Ovary (tissue), 10 donors: ENCODE measurements at places on chromosomes 1 and 21. TPM values are rescaled to one million over a fixed set of nuclear protein-coding genes. Genes with fewer than 3 reads are reported as not detected.

DNA sequence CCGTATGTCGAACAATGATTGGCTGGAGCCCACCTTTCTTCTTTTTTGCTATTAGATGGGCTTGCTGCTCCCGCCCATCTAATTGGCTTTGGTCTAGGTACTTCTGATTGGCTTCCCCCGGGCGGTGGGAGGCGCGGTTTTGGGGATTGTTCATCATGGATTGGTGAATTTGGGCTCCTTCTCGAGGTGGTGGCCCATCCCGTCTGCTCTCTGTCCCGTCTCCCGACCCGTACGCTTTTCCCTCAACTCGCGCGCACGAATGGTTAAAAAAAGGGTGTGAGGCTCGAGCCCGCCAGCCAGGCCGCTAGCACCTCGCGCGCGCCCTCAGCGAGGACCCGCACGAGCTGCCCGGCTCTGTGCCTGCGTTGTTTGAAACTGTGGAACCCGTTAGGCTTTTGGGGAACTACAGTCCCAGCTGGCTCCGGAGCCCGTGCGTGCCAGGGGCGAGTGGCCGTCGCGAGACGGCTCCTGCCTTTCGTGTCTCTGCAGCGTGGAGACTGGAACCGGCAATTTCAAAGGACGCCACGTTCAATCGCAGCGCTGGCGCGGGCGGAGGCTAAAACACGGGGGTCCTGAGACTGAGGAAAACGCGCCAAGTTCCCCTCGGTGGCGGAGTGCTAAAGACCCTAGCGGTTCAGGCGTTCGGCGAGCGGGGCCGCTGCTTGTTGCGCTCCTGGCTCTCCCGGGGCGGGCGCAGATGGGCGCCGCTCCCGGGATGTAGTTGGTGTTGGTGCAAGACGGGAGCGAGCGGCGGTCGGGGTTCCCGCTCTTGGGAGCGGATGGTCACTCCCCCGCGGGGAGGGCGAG is at the start of gene USP1:
TSS of gene USP1 (plus strand) at position 584 of the 807 bp plus-strand sequence. CDS start 2,819 bp downstream, outside the sequence.
- peak within 1 kb of the TSS; percentile 88 for H3K4me3 ChIP-seq
- no peaks in the 10 kb centered on the region for H3K36me3 ChIP-seq
- peaks cover 2% of the 10 kb centered on the region for H3K4me1 ChIP-seq
- H3K27me3 ChIP-seq, result no peaks in the 10 kb centered on the region
- peak within 1 kb of the TSS; percentile 84 for H3K27ac ChIP-seq

DNA sequence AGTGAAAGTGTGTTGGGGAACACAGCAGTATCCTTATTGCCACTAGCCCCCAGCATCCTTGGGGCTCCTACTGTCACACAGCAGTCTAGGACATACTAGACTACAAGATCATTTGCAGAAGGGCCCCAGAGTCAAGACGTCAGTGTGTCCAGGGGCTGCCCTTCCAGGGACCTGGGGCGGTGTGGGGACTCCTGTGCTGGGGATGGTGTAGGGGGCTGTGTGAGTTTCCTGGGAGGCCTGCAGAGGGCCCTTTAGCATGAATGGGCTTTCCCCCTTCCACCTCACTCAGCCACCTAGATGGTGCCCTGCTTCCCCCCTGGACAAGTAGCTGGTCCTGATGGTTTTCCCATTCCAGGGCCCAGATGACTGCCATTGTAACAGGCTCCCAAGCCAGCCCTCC is 17.5 kb upstream of the KIF21B start:
- H3K27ac ChIP-seq, result no peak overlapping the region
- no peaks in the 10 kb centered on the region for H3K27me3 ChIP-seq
- DNase-seq, result no peak
- no peaks in the 10 kb centered on the region for H3K4me1 ChIP-seq
- no peaks in the 10 kb centered on the region for H3K36me3 ChIP-seq

GRCh38 chr1:207279652-207280051 is 41.8 kb upstream of the CD55 start:
- H3K36me3 ChIP-seq, result no peaks in the 10 kb centered on the region
- H3K4me1 ChIP-seq, result peaks cover 7% of the 10 kb centered on the region
- H3K27me3 ChIP-seq, result no peaks in the 10 kb centered on the region
- H3K4me3 ChIP-seq, result no peak overlapping the region
- DNase-seq, result no peak
- H3K27ac ChIP-seq, result no peak overlapping the region

- no peak overlapping the region for H3K27ac ChIP-seq
- no peaks in the 10 kb centered on the region for H3K27me3 ChIP-seq
- H3K36me3 ChIP-seq, result no peaks in the 10 kb centered on the region
- H3K4me1 ChIP-seq, result no peaks in the 10 kb centered on the region
- H3K4me3 ChIP-seq, result no peak overlapping the region
Measured at GRCh38 chr21:22791986-22792560, 1793.9 kb downstream of the NCAM2 start.

DNA sequence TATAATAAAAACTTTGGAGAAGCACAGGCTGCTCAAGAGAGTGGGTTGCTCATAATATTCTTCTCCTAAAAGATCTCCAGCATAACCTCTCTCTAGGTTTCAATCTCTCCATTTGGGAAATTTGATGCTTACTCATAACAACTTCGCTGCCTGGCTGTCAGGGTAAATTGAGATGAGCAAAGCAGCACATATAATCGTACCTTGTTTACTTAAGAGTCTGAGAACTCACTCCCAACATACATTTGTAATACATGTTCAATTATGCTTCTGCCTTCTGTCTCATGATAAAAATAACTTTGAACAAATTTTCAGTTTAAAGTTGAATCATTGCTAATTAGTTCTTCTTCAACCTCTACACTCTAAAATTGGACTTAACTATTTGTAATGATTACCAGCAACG is 68.9 kb downstream of the DUSP10 start:
- no peak overlapping the region for H3K27ac ChIP-seq
- no peak overlapping the region for H3K4me3 ChIP-seq
- no peaks in the 10 kb centered on the region for H3K4me1 ChIP-seq
- H3K36me3 ChIP-seq, result no peaks in the 10 kb centered on the region
- no peak for DNase-seq

DNA sequence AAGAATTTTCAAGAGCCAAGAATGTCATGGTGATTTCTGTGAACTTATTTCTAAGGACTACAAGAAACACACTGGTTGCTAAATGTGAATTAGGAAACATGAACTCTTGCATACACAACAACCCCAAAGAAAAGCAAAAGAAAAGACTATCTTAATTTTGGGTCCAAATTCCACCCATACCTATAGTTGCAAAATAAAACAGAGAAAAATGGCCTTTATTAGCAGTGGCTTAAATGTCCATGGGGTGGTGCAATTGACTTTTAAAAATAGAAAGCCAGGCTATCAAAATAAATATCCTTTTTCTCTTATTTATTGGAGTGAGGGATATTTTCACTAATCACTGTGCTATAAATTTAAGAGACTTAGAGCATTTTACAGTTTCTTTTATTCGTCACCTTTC is 80.9 kb upstream of the DPYD start:
- H3K4me1 ChIP-seq, result no peaks in the 10 kb centered on the region
- DNase-seq, result no peak
- no peaks in the 10 kb centered on the region for H3K27me3 ChIP-seq
- no peaks in the 10 kb centered on the region for H3K36me3 ChIP-seq

DNA sequence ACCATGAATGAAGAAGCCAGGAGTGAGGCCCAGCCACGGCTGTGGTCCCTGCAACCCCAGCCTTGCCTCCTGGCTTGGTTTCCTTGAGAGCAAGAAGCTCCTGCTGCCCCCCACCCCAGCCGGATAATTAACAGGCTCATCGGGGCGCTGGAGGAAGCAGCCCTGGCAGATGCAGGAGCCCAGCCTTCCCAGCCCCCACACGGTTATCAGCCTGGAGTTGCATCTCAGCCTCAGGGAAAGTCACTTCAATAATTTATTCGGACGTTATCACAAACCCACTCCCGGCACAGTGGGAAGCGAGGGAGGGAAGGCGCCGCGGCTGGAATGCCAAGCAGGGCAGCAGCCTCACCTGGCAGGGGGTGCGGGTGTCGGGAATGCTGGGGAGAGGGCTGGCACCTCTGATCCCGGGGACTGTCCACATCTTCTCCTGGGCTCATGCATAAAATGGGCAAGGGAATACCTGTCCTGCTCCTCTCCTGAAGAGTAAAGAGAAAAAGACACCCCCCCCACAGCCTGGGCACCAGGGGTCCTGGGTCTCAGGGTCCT is 43.3 kb upstream of the LRP8 start:
- no peak overlapping the region for H3K4me3 ChIP-seq
- no peak overlapping the region for H3K27ac ChIP-seq
- H3K36me3 ChIP-seq, result no peaks in the 10 kb centered on the region
- no peaks in the 10 kb centered on the region for H3K4me1 ChIP-seq

DNA sequence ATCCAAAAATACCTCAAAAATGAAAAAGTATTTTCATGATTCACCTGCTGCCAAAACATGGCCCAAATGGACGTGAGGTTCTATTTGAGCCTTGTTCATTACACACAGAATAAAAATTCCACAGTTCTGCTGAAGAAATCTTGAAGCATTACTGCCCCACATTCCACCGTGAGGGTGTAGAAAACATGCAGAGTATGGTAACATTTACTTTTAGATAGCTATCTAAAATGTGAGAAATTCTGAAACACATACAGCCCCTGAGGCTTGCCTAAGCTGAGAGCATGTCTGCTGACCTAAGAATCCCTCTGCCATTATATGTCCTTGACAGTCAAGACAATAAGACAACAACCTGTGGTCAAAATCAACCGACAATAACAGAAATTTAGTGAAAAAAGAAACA is 186.5 kb downstream of the DSCAM start:
- DNase-seq, result no peak
- no peak overlapping the region for H3K4me3 ChIP-seq
- H3K27ac ChIP-seq, result no peak overlapping the region
- H3K36me3 ChIP-seq, result no peaks in the 10 kb centered on the region
- no peaks in the 10 kb centered on the region for H3K4me1 ChIP-seq
- H3K27me3 ChIP-seq, result no peaks in the 10 kb centered on the region

- no peak overlapping the region for H3K27ac ChIP-seq
- DNase-seq, result no peak
- H3K36me3 ChIP-seq, result no peaks in the 10 kb centered on the region
- no peaks in the 10 kb centered on the region for H3K27me3 ChIP-seq
- H3K4me1 ChIP-seq, result no peaks in the 10 kb centered on the region
- no peak overlapping the region for H3K4me3 ChIP-seq
Measured at GRCh38 chr1:29517251-29518086, 281.1 kb downstream of the PTPRU start.

GRCh38 chr1:234941321-234942011 is 187.2 kb downstream of the TOMM20 start:
- H3K36me3 ChIP-seq, result no peaks in the 10 kb centered on the region
- DNase-seq, result no peak
- H3K4me1 ChIP-seq, result no peaks in the 10 kb centered on the region
- no peaks in the 10 kb centered on the region for H3K27me3 ChIP-seq

GRCh38 chr1:178275553-178275952 is 181.6 kb downstream of the RASAL2 start:
- no peaks in the 10 kb centered on the region for H3K36me3 ChIP-seq
- H3K4me1 ChIP-seq, result no peaks in the 10 kb centered on the region
- no peaks in the 10 kb centered on the region for H3K27me3 ChIP-seq
- no peak for DNase-seq
- H3K27ac ChIP-seq, result no peak overlapping the region

GRCh38 chr1:244406337-244406736 is 45.4 kb downstream of the ADSS2 start:
- H3K4me3 ChIP-seq, result no peak overlapping the region
- no peak for DNase-seq
- no peaks in the 10 kb centered on the region for H3K36me3 ChIP-seq
- H3K27ac ChIP-seq, result no peak overlapping the region
- no peaks in the 10 kb centered on the region for H3K27me3 ChIP-seq

- H3K4me3 ChIP-seq, result no peak overlapping the region
- no peak for DNase-seq
- H3K4me1 ChIP-seq, result peaks cover 2% of the 10 kb centered on the region
- no peaks in the 10 kb centered on the region for H3K36me3 ChIP-seq
- no peak overlapping the region for H3K27ac ChIP-seq
- H3K27me3 ChIP-seq, result no peaks in the 10 kb centered on the region
Measured at GRCh38 chr1:231786126-231786525, 159.5 kb downstream of the DISC1 start.

- no peak overlapping the region for H3K4me3 ChIP-seq
- no peaks in the 10 kb centered on the region for H3K27me3 ChIP-seq
- no peaks in the 10 kb centered on the region for H3K36me3 ChIP-seq
- no peak for DNase-seq
Measured at GRCh38 chr1:58934706-58935105, 150.9 kb upstream of the JUN start.

DNA sequence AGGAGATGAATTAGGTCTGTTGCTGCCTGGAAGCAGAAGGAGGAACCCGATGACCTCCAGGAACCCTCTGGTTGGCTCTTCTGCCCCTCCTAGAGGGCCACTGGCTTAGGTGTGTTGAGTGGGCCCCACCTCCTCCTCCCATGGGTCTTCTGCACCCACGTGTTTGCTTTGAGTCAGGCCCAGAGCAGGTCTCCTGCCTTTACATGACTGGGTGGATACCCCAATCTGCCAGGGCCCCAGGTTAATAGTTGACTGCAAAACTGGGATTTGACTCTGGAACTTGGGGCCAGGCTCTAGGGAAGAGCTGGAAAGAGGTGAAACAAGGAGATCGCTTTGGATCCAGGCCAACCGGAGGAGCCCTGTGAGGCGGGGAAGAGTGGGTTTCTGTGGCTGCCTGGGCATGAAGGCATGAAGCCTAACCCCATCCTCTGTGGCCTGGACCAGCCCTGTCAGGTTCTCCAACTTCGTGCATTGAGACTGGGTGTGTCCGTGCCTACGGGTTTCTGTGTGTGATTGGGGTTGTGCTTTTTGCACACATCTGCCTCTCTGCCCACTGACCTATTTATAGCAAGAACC is 7.8 kb upstream of the LAD1 start:
- H3K4me3 ChIP-seq, result no peak overlapping the region
- no peak for DNase-seq
- no peaks in the 10 kb centered on the region for H3K27me3 ChIP-seq
- no peak overlapping the region for H3K27ac ChIP-seq

- H3K27ac ChIP-seq, result no peak overlapping the region
- H3K27me3 ChIP-seq, result no peaks in the 10 kb centered on the region
- H3K4me3 ChIP-seq, result no peak overlapping the region
- no peaks in the 10 kb centered on the region for H3K4me1 ChIP-seq
- no peak for DNase-seq
Measured at GRCh38 chr1:216929870-216930582, 206.8 kb upstream of the ESRRG start.

GRCh38 chr1:45836451-45836850 is 33.0 kb downstream of the MAST2 start:
- H3K4me3 ChIP-seq, result no peak overlapping the region
- H3K4me1 ChIP-seq, result no peaks in the 10 kb centered on the region
- no peaks in the 10 kb centered on the region for H3K36me3 ChIP-seq
- no peak for DNase-seq
- no peak overlapping the region for H3K27ac ChIP-seq
- no peaks in the 10 kb centered on the region for H3K27me3 ChIP-seq

- no peak overlapping the region for H3K27ac ChIP-seq
- no peak overlapping the region for H3K4me3 ChIP-seq
- H3K36me3 ChIP-seq, result no peaks in the 10 kb centered on the region
- H3K27me3 ChIP-seq, result no peaks in the 10 kb centered on the region
Measured at GRCh38 chr1:76053021-76053420, 21.5 kb upstream of the ST6GALNAC3 start.

LRIF1 gene
- 12.6 TPM for total RNA-seq

GOLT1A gene
- 0.41 TPM for total RNA-seq

AIM2 gene
- total RNA-seq, result not detected

SMCP gene
- total RNA-seq, result not detected

ALG14 gene
- 1.4 TPM for total RNA-seq

CNR2 gene
- total RNA-seq, result 0.11 TPM

KMO gene
- 0.26 TPM for total RNA-seq

OLIG2 gene
- total RNA-seq, result not detected

CD1B gene
- total RNA-seq, result not detected

CALML6 gene
- total RNA-seq, result 0.42 TPM
